Colonic mucosa (tissue), 4 donors: ENCODE measurements at places on chromosomes 5 and 9. TPM values are rescaled to one million over a fixed set of nuclear protein-coding genes. Genes with fewer than 3 reads are reported as not detected.

The ADRA1B gene
- 0.32 TPM for total RNA-seq

- no peak for DNase-seq
Measured at GRCh38 chr5:127911619-127912018, 171.9 kb upstream of the SLC12A2 start.

DNA sequence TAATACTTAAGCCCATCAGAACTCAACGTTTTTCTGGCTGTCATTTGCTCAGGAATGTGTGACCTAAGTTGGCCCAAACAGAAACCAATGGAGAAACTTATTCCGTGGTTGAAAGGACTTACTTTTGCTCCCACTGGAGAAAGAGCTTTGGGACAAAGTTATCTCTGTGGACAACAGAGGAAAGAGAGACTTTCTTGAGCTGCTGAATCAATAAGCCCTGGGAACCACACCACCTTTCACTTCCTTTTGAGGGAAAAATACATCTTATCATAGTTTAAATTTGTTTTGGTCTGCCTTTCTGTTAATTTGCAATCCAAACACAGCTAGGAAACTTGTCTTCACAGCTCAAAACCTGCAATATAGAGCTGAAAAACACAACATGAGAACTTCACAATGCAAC, 62.8 kb upstream of the VCAN start:
- no peak for DNase-seq

DNA sequence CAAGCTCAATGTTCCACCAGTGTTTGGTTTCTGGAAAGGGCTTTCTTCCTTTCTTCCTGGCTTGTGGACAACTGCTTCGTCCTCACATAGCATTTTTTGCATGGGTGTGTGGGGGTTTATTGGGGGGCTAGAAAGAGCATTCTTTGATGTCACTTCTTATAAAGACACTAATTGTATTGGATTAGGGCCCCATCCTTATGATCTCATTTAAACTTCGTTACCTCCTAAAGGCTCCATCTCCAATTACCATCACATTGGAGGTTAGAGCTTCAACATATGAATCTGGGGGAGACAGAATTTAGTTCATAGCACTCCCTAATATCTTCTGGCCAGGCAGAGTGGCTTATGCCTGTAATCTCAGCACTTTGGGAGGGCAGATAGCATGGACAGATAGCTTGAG, 6.1 kb upstream of the MACROH2A1 start:
- no peak for DNase-seq

GRCh38 chr5:96733771-96734500, 71.8 kb downstream of the CAST start:
- DNase-seq, result no peak

The PCSK1 gene
- total RNA-seq, result 3.6 TPM

DNA sequence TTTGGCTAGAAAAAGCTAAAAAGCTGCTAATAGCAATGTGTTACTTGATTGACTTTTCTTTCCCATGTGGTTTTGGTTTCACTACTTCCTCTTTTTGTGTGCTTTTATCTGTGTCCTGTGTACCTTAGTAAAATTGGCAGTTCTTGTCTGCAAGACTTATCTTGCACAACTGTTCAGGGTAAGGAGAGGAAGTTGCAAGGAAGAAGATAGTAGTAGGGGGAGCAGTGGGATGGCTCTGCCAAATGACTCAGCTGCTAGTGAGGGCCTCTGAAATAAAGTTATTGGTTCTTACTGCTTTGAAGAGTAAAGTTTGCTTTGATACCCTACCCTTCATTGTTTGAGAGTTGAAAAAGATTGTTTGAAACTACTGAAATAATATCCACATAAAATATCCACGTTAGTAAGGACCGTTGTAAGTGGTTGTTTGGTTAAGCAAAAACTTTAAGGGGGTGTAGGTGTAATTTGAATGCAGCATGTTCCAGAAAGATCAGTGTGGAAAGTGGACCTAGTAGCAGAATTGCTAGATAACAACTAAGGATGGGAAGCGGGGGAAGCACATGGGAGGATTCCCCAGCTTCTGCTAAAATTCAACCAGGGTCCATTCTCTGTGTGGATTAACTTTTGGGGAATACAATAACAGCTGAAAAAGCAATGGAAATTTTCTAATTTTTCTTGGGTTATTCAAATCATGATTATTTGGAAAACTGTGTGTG, 123.5 kb downstream of the SCAMP1 start:
- no peak for DNase-seq

The SPRY4 gene
- total RNA-seq, result 8.4 TPM

DNA sequence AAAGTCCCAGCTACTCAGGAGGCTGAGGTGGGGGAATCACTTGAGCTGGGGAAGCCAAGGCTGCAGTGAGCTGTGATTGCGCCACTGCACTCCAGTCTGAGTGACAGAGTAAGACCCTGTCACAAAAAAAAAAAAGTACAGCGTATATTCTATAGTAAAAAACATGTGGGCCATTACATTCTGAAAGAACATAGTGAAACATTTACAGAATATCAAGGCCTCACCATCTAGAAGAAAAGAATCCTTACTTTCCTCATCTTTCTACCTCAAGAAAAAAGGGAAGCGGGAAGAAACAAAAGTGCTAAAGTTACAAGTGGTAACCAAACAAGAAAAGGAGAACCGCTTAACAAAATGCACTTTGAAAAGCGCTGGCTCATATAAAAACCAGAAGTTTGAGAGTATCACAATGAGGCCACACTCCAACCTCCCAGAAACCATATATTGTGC, 5.7 kb upstream of the SYK start:
- no peak for DNase-seq

The ADRB2 gene
- total RNA-seq, result 1.2 TPM

- DNase-seq, result no peak
Measured at GRCh38 chr5:27814983-27815382, 776.6 kb upstream of the CDH9 start.

DNA sequence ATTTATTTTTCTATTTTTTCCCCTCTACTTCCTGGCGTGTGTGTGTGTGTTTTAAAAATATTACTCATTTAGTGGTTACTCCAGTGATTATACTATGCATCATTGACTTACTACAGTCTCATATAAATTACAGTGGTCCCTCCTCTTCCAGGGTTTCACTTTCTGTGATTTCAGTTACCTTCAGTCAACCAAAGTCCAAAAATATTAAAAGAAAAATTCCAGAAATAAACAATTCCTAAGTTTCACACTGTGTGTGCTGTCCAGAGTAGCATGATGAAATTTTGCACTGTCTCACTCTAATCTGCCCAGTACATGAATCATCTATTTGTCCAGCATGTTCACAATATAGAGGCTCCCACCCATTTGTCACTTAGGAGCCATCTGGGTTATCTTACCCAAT, 47.4 kb upstream of the CCDC112 start:
- DNase-seq, result no peak

DNA sequence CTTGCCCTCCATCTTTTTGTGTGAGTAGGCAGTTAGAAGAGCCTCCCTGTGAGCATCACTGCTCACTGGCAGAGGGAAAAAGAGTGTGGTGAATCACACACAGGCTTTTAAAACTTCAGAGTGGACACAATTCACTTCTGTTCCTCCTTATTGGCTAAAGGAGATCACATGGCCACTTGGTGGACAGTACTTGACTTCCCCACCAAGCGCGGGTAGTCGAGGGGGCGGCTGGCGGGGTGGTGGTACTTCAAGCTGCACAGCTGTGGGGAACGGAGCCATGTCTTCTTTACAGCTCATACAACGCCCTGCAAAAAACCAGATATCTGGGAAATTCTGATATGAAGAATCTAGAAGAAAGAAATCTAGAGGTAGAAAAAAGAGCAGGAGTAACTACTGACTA, 95.4 kb downstream of the PAM start:
- DNase-seq, result no peak

- no peak for DNase-seq
Measured at GRCh38 chr5:171825051-171825450, 39.4 kb downstream of the SMIM23 start.

GRCh38 chr9:6973762-6974161, 216.0 kb downstream of the KDM4C start:
- DNase-seq, result no peak

DNA sequence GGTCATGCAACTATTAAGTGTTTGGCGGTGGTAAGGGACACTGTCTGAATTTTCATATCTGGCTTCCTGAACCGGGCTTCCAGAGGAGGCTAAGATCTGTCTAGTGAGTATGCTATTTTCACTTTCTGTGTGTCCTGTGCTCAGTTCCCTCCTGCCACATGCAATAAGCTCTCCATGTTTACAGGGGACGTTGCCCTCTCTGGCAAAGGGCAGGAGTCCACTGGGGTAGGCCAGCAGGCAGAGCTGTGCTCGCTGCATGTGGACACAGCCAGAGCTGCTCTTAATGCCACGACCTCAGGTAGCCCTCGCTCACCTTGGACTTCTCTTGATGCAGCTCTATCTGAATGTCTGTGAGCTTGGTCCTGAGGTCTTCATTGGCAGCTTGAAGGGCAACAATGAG, 111.2 kb downstream of the JAKMIP2 start:
- no peak for DNase-seq

DNA sequence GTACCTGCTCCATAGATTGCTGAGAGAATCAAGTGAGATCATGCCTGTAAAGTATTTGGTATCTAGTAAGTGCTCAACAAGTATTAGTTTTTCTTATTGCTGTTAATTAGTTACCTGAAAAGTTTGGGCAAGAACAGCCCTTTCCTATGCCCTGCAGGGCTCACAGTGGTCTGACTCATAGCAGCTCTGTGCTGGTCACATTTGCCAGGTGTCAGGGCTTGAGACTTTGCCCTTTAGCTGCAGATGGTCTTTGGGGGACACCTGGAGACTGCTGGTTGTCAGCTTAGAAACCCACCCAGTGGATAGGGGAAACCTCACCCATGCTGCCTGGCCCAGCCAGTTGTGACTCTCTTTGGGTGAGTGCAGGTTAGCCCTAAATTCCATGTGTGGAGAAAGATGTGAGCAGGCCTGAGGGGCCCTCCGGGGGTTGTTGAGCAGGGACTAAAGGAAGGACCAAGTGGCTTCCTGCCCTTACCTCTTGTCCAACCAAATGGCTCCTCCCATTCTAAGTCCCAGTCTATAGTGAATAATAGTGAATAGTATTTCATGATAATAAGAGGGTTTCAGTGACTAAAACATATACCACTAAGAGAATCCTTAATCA, 9.0 kb downstream of the COL27A1 start:
- DNase-seq, result no peak

The TMEM174 gene
- not detected for total RNA-seq

DNA sequence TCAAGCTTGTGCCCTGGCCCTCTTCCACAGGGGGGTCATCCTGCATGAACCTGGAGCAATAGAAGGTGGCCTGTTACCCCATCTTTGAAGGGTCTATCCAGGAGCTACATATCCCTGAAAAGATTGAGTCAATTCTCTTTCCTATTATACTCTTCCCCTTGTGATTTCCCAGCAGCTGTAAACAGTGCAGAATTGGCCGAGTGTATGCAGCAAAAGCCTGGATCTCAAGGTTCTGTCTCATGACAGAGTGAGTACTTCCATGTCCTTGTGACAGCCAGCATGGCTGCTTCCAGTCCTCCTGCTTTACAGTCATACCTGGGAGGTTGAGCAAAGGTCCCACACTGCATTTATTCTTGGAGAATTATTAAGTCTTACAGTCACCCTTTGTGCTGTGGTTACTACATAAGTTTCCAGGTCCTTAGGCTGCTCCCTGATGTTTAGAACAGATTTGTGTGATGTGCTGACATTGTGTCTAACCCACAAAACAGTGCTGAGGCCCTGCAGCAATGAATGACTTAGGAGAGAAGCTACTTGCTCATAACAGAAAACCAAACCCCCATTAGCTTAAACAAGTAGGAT, 67.5 kb downstream of the NREP start:
- no peak for DNase-seq

The ANKRD34B gene
- total RNA-seq, result not detected

DNA sequence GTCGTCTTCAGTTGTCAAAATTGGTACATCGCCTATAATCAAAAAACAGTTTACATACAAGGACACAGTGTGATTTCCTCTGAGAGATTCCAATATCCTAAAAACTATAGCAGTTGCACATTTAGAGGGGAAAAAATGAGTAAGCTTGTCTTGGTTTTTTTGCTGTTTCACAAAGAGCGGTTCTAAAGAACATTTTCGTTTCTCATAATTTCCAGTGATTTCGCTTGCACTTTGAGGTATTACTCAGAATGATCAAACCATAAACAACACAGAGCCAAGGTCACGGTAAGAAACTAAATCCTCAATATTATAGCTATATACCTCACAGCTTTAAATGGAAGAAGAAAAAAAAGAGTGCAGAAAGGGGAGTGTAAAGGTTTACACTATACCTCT, 861 bp downstream of the MTX3 start:
- DNase-seq, result no peak

- no peak for DNase-seq
Measured at GRCh38 chr9:17330097-17330496, 195.3 kb downstream of the CNTLN start.

The FSTL4 gene
- total RNA-seq, result 0.32 TPM

The DRD1 gene
- total RNA-seq, result not detected

The GPR21 gene
- 0.35 TPM for total RNA-seq

DNA sequence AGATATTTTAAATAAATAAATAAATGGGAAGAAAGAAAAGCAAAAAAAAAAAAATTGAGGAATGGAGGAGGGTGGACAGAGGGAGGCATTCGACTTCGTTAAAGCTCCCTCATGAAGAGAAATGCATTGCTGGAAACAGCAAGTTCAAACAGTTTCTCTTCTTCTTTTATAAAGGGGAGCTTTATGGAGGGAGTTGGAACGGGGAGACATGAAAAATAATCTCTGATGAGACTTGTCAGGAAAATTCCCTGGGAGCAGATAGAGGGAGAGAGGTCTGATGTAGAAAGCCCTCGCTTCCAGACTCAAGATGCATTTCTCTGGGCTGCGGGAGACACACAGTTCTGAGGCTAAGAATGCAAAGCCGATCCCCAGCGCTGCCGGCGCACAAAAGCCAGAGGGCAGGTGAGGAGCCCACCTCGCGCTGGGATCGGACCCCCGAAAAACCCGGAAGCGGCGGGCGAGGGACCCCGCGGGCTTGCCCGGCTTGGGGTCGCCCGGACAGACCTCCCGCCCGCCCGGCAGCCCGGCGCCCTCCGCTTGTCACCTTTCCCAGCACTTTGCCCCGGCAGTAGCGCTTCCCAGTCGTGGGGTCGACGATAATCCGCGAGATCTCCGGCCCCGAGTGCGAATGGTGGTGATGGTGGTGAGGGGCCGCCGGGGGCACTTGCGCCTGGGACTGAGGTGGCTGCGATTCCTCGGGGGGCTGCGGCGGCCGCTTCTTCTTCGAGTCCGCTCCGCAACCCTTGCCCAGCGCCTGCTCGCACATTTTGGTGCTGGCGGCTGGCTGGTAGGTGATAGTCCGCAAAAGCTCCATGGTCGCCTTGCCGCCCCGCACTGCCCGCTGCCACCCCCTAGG, 512 bp downstream of the PLK2 start:
- peak; percentile 52 for DNase-seq

DNA sequence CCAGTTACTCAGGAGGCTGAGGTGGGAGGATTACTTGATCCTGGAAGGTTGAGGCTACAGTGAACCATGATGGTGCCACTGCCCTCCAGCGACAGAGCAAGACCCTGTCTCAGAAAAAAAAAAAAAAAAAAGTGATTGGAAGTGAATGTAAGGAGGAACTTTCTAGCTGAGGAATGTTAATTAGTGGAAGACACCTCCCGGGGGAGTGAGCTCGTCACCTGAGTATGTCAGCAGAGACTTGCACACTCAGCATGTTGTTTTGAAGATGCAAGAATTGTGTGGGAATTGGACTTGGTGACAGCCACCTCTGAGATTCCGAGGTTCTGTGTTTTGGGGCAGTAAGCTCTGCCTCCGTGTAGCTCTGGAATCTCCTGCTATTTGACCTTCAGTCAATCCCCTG, 3.6 kb downstream of the SYNPO start:
- no peak for DNase-seq
